DMS53 (cell line): ENCODE measurements at places on chromosomes 4 and X.

DNA sequence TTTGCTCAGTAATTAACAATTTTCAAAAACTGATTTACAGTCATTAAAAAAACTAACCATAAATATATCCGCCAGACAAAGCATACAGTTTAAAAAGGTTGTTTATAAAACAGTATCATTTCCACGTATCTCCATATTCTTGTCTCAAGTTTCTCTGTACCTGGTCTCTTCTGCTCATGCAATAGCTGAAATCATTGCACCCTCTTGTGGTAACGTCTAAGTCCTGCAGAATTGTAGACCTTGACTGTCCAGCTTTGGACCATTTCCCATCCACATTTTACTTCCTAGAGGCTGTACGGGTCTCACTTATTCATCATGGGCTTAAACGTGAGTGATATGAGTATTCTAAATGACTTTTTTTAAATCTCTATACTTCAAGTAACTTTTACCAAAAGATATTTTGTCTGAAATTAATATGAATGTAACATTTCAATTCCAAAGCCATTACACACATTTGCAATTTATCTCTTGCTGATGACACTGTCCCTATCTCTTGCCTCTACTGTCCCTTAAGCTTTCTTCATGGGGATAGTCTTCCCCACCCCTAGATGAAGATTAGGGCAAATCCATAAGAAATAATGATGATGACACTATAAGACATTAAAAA lies 118.5 kb downstream of the BTC start:
- DNase-seq = peak; percentile 82

GRCh38 chr4:150310159-150310895 lies 232.1 kb downstream of the DCLK2 start:
- DNase-seq = no peak

- no peak for DNase-seq
Measured at GRCh38 chrX:9569876-9570301, 105.0 kb downstream of the TBL1X start.

- no peak for DNase-seq
Measured at GRCh38 chr4:70873216-70873615, 29.0 kb upstream of the MOB1B start.

DNA sequence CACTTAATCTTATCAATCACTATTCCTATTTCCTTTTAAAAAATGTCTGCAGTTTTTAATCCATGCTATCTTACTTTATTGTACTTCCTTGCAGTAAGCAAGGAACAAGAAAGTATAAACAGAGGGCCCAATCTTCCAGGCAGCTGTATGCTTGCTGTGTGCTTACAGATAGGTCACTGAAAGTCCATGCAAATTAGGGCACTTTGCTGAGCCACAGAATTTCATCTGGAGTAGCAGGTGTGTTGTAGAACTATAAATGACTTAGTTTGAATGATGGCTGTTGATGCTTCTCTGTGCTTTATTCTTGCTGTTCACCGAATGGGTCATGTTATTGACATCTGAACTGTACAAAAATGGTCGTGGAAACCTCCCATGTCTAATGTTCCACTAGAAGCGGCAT lies 154.6 kb downstream of the ATOH1 start:
- DNase-seq = no peak

- no peak for DNase-seq
Measured at GRCh38 chr4:105327956-105328355, 145.9 kb downstream of the PPA2 start.

DNA sequence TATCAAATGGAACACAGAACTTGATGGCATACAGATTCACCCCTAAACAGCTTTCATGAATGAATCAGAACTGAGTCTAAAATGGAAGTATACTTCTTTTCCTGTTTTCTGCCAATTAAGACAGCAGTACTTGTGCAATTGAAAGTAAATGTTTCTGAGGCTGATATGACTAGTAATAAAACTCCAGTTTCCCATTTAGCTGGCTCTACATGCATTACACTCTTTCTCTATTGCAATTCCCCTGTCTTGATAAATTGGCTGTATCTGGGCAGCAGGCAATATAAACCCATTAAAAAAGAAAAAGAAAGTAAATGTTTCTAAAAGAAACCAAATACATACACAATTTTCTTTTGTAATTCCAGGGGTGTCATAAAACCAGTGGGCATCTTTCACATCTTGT lies 4.6 kb downstream of the NOA1 start:
- no peak for DNase-seq

- no peak for DNase-seq
Measured at GRCh38 chrX:26352891-26353430, 137.0 kb downstream of the MAGEB5 start.

GRCh38 chr4:8328456-8328855 lies 58.9 kb downstream of the HTRA3 start:
- no peak for DNase-seq

DNA sequence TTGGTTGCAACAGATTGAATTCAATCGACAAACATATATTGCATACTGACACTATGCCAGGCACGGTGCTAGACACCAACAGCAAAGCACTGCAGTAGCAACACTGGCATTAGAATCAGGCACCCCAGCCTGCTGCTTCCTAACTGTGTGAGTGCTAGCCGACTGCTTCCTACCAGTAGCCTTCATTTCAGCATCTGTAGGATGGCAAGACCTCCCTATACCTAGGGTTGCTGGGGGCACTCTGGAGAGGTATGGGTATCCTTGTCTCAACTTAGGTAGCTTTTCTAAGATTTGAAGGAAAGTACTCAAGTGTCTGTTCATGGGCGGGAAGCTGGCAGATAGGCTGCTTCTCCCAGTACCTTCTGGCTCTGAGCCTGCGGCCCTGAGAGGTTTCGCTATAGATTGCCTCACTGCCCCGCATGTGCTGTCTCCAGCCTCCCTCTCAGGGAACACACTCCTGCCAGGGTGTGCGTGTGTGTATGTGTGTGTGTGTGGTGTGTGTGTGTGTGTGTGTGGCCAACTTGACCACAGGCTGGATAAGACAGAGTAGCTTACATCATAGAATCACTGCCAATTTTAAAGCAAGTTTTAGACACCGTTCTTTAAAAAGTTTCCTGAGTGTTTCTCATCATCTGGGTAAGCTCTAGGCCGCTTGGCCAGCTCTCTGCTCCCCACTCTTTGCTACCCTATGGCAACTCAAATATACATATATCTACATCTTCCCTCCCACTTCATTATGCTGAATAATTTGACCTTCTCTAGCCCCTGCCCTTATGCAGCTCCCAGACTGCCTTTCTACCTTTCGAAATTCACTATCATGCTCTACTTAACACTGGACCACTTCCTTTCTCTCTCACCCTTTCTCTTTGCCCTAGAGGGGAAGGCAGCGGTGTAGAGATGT lies 97.0 kb upstream of the PJA1 start:
- DNase-seq = no peak

- DNase-seq = no peak
Measured at GRCh38 chrX:1400049-1400448, 8.1 kb upstream of the SLC25A6 start.

DNA sequence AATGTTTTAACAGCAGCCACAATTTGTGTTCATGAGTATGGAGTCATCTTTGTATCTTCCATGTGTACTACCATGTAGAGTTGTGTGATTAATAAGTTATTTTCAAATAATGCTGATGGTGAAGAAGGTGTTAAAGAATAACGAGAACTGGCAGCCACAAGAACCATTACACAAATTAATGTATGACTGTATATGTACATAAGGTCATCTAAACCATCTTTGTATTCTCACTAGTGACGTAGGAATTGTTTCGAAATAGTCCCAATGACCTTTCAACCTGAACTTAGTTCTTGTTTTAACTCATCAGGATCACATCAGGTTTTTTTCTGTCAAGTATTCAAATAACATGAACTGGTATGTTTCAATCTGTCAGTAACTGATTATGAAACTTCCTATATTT lies 48.3 kb upstream of the NOCT start:
- no peak for DNase-seq

DNA sequence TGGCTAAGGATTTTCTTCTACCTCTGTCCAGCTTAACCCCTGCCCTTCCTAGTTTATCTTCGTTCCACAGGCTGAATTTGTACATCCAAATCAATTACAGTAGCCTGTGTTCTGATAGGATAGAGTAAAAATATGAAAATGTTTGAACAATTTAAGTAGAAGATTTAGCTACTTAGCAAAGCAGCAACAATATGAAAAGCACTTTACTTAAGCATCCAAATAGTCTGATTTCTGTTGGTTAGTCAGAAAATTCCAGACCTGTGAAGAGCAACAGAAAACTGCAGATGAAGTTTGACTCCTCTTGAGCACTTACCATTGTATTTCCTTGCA lies 2.0 kb downstream of the ARSJ start:
- DNase-seq = no peak

DNA sequence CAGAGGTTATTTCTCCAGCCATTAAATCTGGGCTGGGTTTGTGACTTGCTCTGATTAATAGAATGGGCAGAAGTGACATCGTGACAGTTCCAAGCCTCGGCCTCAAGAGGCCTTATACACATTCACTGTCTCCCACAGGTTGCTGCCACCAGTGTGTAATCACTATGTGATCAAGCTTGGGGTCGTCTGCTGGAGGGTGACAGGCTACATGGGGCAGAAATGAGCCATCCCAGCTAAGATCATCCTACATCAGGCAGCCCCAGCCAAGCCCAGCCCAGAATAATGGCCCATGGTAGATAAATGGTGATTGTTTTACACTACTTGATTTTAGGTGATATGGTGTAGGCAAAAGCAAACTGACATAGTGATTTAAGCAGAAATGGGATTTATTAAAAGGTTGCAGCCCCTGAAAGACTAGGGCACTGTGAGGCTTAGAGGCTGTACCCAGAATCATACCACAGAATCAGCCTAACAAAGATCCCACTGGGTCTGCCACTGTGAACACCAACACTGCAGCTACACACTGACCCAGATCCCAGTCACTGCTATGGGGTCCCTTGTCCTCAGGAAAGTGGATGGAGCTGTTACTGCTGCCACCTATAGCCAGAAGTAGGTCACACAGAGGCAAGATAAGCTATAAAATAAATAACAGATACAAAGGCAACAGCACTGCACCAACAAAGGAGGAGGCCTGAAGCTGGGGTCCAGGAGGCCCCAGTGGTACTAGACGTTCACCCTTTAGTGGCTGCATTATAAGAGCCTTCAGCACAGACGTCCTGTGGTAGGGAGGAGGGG lies 159.6 kb upstream of the RBPJ start:
- DNase-seq = peak; percentile 44

DNA sequence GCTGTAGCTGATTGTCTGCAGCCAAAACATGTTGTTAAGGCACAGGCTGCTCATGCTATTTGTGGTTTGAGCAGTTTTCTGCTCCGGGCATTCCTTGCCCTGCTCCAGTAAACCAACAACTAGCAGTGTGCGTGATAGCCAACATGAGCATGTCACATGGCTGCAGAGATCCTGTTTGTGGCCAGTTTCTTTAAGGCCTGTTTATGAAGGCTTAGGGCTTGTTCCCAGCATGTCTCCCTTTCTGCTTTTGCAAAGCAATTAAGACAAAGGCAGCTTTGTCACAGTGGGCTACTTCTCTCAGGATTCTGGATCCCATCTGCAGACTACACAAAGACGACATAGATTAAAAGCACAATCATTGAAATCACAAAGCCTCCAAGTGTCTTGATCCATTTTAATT lies 160.5 kb downstream of the ZNF518B start:
- no peak for DNase-seq

DNA sequence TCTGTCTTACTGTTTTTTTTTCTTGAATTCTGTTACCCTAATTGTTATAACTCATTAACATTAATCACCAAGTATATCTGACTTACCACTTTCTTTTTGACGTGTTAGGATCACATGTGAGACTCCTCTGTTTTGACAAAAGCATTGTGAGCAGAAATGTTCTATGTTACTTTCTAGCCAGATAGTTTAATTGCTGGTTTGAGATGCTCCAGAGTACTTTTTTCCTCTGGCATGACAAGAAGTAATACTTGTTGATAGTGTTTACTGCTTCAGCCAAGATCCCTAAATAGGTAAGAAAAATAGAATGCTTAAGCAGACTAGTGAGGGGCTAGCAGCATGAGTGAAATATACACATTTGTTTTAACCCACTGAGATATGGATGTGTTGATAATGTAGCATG lies 303.9 kb upstream of the PABPC4L start:
- DNase-seq = no peak

DNA sequence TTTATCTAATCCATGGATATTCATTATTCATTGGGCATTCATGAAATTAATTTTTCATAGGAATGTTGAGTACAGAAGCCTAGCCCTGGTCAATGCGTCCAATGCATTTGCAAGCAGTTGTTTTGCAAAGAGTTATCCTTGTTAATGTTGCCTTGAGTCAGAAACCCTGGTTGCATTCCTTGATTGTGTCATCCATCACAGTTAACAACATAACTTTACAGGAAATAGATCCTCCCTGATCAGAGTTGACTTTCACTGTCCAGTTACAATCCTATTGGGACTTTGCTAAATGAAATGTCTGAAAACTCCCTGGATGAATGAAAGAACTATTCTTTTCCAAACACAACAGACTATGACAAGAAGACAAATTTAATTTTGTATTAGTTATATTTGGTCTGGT lies 924.3 kb upstream of the SLIT2 start:
- DNase-seq = no peak

GRCh38 chrX:41110801-41111625 lies 25.8 kb downstream of the USP9X start:
- peak; percentile 13 for DNase-seq

DNA sequence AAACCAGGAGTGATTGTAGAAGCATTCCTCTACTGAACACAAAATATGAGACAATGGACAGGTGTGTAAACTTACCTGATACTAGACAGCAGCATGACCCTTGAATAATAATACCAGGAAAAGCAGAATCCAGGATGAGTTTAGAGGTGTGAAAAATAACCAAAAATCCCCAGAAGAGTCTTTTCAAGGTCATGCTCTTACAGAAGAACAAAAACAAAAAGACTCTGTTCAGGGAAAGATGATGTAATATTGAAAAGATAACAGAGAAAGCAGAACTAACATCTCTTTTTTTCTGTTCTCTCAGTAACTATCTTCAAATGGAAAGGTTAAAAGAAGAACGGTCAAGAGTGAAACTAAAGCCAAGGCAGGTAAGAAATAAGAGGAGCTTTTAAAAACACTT lies 14.0 kb upstream of the ARHGAP10 start:
- no peak for DNase-seq
